Hepatocyte (in vitro differentiated cells): ENCODE measurements at places on chromosomes 7 and 10. TPM values are rescaled to one million over a fixed set of nuclear protein-coding genes. Genes with fewer than 3 reads are reported as not detected.

DNA sequence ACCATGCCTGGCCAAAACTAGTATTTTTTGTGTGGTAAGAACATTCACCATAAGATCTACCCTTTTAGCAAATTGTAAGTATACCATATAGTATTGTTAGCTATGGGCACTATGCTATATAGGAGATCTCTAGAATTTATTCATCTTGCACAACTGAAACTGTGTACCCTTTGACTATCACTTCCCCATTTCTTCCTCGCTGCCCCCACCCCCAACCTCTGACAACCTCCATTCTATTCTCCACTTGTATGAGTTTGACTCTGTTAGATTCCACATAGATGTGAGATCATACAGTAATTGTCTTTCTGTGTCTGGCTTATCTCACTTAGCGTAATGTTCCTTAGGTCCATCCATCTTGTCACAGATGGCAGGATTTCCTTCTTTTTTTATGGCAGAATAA, 3.6 kb downstream of the CASP7 start:
- H3K4me1 ChIP-seq, result peaks cover 11% of the 10 kb centered on the region
- no peak for DNase-seq
- H3K27me3 ChIP-seq, result no peaks in the 10 kb centered on the region
- peaks cover 7% of the 10 kb centered on the region for H3K36me3 ChIP-seq
- H3K4me3 ChIP-seq, result no peak overlapping the region

Gene CYP2W1
- 72.3 and 112 TPM in 2 replicates for polyA plus RNA-seq

Gene APBB1IP
- 1.8 and 2.0 TPM in 2 replicates for polyA plus RNA-seq

Gene PAPOLB
- polyA plus RNA-seq, result not detected in 2 replicates

Gene PNLIP
- not detected in 2 replicates for polyA plus RNA-seq

Gene SLC26A3
- 4.2 and 8.1 TPM in 2 replicates for polyA plus RNA-seq

Gene FZD8
- polyA plus RNA-seq, result 2.6 and 3.7 TPM in 2 replicates

- DNase-seq, result no peak
- H3K36me3 ChIP-seq, result no peaks in the 10 kb centered on the region
- no peak overlapping the region for H3K4me3 ChIP-seq
- no peaks in the 10 kb centered on the region for H3K27me3 ChIP-seq
- H3K4me1 ChIP-seq, result no peaks in the 10 kb centered on the region
Observed at GRCh38 chr10:89879121-89879520, 177.7 kb downstream of the KIF20B start.

Gene CRYGN
- 0.24 and 0.64 TPM in 2 replicates for polyA plus RNA-seq

- H3K4me3 ChIP-seq, result no peak overlapping the region
- no peak overlapping the region for H3K27ac ChIP-seq
- H3K27me3 ChIP-seq, result no peaks in the 10 kb centered on the region
- H3K36me3 ChIP-seq, result no peaks in the 10 kb centered on the region
- no peak for DNase-seq
Observed at GRCh38 chr7:27777662-27778061, 37.7 kb downstream of the TAX1BP1 start.
